GM04503 (cell line): ENCODE measurements at places on chromosomes 3 and 15.

DNA sequence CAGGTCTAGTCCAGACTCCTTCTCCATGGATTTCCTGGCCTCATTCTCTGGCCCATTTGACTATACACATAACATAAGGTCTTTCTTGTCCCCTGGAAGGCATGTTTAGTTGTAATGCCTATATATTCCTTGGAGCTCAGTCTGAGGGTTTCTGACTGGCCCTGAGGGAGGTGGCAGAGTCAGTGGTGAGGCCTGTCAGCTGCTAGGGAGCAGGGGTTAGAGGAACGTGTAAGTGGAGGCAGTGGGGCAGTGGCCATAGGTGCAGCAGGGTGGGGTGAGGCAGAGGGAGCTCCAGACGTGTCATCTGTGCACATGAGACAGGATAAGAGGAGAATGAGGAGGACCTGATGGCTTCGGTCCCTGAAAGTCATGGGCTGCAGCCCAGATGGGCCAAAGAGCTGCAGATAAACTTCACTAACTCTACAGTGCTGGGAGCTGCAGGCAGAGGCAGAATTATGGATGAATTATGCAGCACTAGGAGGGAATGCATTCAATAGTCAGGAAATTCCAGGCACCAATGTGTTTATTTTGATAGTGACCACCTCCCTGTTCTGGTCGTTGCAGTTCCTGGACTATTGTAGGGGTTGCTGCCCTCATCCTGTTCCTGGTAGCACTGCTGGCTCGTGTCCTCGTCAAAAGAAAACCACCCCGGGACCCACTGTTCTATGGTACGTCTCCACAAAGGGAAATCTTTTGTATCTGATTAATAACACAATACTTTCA lies 4.9 kb downstream of the TM6SF1 start:
- no peak for DNase-seq

GRCh38 chr3:60056404-60056803 lies 1006.6 kb upstream of the CFAP20DC start:
- no peak for DNase-seq

GRCh38 chr3:183015185-183015584 lies 34.8 kb upstream of the DCUN1D1 start:
- DNase-seq: no peak

DNA sequence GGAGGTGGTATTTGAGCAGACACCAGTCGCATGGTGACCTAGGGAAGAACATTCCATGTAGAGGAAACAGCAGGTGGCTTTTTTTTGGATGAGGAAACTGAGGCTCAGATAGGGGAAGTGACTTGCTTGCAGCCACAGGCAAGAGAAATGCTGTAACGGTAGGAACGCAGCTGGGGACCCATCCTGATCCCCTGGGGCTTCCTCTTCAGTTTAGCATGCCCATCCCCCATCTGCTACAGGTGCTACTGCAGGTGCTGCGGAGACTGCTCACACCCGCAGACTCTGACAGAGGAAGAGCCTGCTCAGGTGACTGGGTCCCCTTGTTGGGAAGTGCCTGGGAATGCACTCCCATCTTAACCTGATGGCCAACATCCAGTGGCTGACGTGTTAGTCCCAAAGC lies 55.4 kb upstream of the SEC13 start:
- DNase-seq: no peak

DNA sequence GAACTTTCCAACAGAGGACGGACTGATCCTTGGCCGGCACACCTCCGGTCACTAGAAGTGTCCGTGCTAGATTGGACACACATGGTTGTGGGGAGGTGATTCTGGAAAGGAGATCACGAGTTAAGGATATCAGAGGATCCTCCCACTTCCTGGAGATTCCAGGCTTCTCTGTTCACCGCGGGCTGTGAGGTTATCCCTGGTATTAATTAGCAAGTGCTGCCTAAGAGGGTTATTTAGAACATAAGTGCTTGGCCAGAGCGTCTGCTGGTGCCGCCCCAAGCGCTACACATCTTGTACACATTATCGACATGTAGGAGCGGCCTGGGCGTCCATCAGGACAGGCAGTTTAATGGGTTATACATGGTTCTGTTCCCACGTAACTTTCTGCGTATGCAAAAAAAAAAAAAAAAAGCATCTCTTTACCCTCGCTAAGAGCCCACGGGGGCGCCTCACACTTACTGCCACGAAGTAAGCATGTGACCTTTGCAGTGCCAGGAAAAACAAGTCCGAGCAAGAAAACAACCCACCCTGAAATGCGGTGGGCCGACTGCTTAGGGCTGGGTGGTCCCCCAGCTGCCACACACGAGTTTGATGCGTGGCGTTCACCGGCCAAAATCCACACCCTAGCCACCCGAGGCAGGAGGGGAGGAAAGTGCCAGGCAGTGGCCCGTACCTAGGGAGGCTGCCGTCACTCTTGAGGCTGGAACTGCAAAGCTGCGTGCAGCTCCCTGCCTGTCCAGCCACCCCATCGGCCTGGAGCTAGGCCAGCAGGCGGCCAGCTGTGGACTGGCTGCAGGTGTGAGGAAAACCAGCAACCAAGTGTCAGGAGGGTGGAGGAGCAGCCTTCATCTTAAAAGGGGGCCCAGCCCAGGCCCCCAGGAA lies 78.0 kb downstream of the CPN2 start:
- no peak for DNase-seq

DNA sequence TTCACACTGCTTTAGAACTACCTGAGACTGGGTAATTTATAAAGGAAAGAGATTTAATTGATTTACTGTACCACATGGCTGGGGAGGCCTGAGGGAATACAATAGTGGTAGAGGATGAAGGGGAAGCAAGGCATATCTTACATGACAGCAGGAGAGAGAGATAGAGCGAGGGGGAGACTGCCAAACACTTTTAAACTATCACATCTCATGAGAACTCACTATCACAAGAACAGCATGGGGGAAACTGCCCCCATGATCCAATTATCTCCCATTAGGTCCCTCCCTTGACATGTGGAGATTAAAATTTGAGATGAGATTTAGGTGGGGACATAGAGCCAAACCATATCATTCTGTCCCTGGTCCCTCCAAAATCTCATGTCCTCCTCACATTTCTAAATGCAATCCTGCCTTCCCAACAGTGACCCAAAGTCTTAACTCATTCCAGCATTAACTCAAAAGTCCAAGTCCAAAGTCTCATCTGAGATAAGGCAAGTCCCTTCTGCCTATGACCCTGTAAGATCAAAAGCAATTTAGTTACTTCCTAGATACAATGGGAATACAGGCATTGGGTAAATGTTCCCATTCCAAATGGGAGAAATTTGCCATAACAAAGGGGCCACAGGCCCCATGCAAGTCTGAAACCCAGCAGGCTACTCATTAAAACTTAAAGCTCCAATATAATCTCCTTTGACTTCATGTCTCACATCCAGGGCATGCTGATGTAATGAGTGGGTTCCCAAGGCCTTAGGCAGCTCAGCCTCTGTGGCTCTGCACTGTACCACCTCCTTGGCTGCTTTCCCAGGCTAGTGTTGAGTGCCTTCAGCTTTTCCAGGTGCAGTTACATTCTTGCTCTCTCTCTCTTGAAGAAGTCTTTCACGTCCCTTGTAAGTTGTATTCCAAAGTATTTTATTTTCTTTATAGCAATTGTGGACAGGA lies 481.7 kb upstream of the TGFBR2 start:
- no peak for DNase-seq

- no peak for DNase-seq
These were observed 21.7 kb downstream of the KIF7 start for GRCh38 chr15:89633585-89633984.

DNA sequence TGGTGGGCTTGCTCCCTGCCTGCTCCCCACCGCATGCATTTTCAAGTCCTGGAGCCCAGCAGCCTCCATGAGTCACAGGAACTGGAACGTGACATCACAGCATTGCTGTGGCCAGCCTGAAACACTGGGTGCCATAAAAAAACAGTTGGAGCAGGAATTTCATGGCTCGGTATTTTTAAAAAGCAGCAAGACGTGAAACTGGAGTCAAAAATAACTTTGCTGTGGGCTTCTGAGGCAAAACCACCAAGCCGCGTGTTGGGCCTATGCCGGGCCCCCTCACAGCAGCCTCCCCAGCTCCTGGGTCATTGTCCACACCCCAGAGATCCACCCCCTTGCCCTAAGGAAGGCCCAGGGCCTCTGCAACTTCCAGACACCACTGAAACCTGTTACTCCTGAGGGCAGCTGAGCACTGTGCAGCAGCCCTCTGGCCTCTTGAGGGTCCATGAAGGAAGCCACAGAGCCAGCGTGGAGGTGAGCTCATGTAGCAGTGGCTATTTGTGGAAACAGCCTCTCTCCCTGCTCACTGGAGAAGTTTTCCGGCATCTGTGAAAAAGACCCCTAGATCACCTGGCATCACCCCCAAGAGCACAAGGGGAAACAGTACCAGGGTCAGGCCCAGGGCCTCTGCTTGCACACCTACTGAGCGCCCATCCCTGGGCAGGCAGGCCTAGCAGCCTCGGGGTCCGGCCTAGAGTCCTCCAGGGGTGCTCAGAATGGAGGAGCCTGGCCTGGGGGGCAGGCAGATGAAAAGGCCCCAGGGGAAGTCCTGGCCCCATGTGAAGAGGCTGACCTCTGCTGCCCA lies 34.0 kb upstream of the DUSP7 start:
- peak; percentile 84 for DNase-seq
